ENCODE measurements at places on chromosomes 16 and 17. TPM values are rescaled to one million over a fixed set of nuclear protein-coding genes. Genes with fewer than 3 reads are reported as not detected.

- H3K4me1 ChIP-seq, result peaks cover 11% of the 10 kb centered on the region
- no peaks in the 10 kb centered on the region for H3K36me3 ChIP-seq
- H3K27ac ChIP-seq, result no peak overlapping the region
Observed at GRCh38 chr17:74389084-74389753, 21.9 kb downstream of the GPR142 start.

GRCh38 chr16:11263737-11264136 is 5.4 kb downstream of the TNP2 start:
- H3K4me3 ChIP-seq, result no peak overlapping the region
- H3K36me3 ChIP-seq, result no peaks in the 10 kb centered on the region
- no peak for DNase-seq
- no peak overlapping the region for H3K27ac ChIP-seq
- peaks cover 7% of the 10 kb centered on the region for H3K4me1 ChIP-seq

- H3K27me3 ChIP-seq, result no peaks in the 10 kb centered on the region
- H3K4me3 ChIP-seq, result no peak overlapping the region
- H3K4me1 ChIP-seq, result peaks cover 7% of the 10 kb centered on the region
- no peak overlapping the region for H3K27ac ChIP-seq
Observed at GRCh38 chr16:11639008-11639562, 29.2 kb upstream of the SNN start.

DNA sequence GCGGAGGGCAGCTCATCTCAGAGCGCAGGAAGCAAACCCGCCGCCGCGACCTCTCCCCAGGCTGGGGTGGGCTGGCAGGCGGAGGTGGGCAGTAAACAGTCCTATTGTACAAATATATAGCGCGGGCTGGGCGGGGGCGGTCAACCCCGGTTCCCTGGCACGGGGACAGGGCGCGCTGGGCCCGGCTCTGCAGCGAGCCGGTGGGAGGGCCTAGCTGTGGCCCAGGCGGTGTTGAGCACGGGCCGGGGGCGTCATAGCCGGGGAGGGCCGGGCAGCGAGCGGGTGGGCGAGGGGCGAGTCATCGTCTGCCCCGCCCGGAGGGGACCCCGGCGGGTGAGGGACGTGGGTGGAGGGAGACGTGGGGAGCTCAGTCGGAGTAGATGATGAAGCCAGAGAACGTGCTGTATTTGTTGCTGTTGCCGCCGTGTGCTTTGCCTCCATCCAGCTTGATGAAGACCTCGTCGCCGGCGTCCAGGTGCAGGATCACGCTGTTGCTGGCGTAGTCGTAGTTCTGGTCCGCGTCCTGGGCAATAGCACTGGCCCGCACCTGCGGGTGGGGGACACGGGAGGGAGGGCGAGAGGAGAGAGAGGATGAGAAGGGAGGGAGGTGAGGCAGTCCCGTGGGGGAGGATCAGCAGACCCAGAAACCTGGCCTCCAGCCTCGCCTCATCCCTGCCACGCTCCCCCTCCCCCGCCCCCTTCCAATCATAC is 8.1 kb downstream of the C1QL1 start:
- no peaks in the 10 kb centered on the region for H3K36me3 ChIP-seq
- H3K27me3 ChIP-seq, result no peaks in the 10 kb centered on the region
- peak overlapping the region; percentile 38 for H3K4me3 ChIP-seq
- H3K27ac ChIP-seq, result no peak overlapping the region
- H3K4me1 ChIP-seq, result peaks cover 6% of the 10 kb centered on the region

GRCh38 chr16:4801051-4801961 is 1.1 kb downstream of the ROGDI start:
- H3K36me3 ChIP-seq, result peaks cover 23% of the 10 kb centered on the region
- peak overlapping the region; percentile 53 for H3K27ac ChIP-seq
- DNase-seq, result no peak
- peak overlapping the region; percentile 81 for H3K4me3 ChIP-seq
- H3K27me3 ChIP-seq, result no peaks in the 10 kb centered on the region

GRCh38 chr16:11024333-11025053 is 80.1 kb downstream of the CLEC16A start:
- no peaks in the 10 kb centered on the region for H3K4me1 ChIP-seq
- no peaks in the 10 kb centered on the region for H3K27me3 ChIP-seq
- peaks cover 26% of the 10 kb centered on the region for H3K36me3 ChIP-seq
- no peak overlapping the region for H3K27ac ChIP-seq

- no peaks in the 10 kb centered on the region for H3K4me1 ChIP-seq
- H3K4me3 ChIP-seq, result no peak overlapping the region
- no peaks in the 10 kb centered on the region for H3K27me3 ChIP-seq
- DNase-seq, result no peak
- no peaks in the 10 kb centered on the region for H3K36me3 ChIP-seq
- H3K27ac ChIP-seq, result no peak overlapping the region
Observed at GRCh38 chr17:49985310-49985990, 9.6 kb downstream of the DLX3 start.

GRCh38 chr17:57995076-57995956 is 7.3 kb upstream of the VEZF1 start:
- H3K27me3 ChIP-seq, result no peaks in the 10 kb centered on the region
- no peaks in the 10 kb centered on the region for H3K36me3 ChIP-seq
- H3K4me1 ChIP-seq, result peaks cover 15% of the 10 kb centered on the region
- H3K27ac ChIP-seq, result no peak overlapping the region

DNA sequence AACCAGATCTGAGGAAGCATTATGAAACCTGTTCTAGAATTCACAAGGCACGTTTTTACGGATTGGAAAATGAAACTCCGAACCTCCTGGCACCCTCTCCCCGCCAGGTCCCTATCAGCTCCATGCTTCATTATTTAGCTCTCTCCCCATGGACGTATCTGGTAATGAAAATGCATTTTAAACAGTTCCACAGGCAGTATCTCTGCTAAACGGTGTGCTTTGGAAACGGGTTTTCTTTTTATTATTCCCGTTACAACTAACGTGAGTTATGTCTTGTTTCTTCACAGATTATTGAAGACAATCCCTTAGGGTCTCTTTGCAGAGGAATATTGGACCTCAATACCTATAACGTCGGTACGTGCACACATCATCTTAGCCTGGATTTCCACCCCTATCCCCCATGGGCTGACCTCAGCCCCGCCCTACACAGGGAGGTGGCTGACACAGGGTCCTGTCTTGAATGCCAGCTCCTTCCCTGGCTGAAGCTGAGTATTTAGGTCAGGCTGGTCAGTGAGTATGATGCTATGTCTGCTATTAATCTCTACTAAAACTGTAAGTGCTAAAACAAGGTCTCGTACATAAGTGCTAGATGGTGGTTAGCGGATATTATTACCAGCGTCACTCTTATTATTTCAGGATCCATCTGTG is 82.9 kb downstream of the SDR42E1 start:
- H3K36me3 ChIP-seq, result no peaks in the 10 kb centered on the region

GRCh38 chr16:85844786-85845185 is 45.3 kb downstream of the COX4I1 start:
- no peaks in the 10 kb centered on the region for H3K4me1 ChIP-seq
- H3K36me3 ChIP-seq, result no peaks in the 10 kb centered on the region
- no peak for DNase-seq
- no peaks in the 10 kb centered on the region for H3K27me3 ChIP-seq
- H3K27ac ChIP-seq, result no peak overlapping the region

DNA sequence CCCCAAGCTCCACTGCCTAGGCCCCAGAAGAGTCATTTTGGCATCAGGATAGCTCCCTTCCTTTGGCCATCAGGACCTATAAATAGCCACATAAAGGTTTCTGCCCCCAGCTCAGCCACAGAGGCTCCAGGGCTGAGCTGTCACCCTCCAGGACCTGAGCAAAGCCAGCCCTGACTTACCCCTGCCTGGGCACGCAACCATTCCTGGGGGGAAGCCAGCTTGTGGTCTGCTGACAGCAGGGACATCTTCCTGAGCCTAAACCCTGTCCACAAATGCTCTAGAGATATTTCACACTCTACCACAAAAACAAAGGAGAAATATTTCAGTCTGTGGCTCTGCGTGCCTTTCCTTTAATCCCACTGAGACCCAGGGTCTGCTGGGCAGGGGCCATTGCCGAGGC is 123.7 kb upstream of the CCL2 start:
- no peak overlapping the region for H3K4me3 ChIP-seq
- no peak overlapping the region for H3K27ac ChIP-seq
- no peaks in the 10 kb centered on the region for H3K27me3 ChIP-seq
- no peaks in the 10 kb centered on the region for H3K36me3 ChIP-seq
- DNase-seq, result no peak

GRCh38 chr17:28738680-28739384 is 5.0 kb upstream of the TRAF4 start:
- no peak overlapping the region for H3K4me3 ChIP-seq
- H3K36me3 ChIP-seq, result no peaks in the 10 kb centered on the region
- no peaks in the 10 kb centered on the region for H3K27me3 ChIP-seq
- H3K4me1 ChIP-seq, result peaks cover 12% of the 10 kb centered on the region
- no peak for DNase-seq

DNA sequence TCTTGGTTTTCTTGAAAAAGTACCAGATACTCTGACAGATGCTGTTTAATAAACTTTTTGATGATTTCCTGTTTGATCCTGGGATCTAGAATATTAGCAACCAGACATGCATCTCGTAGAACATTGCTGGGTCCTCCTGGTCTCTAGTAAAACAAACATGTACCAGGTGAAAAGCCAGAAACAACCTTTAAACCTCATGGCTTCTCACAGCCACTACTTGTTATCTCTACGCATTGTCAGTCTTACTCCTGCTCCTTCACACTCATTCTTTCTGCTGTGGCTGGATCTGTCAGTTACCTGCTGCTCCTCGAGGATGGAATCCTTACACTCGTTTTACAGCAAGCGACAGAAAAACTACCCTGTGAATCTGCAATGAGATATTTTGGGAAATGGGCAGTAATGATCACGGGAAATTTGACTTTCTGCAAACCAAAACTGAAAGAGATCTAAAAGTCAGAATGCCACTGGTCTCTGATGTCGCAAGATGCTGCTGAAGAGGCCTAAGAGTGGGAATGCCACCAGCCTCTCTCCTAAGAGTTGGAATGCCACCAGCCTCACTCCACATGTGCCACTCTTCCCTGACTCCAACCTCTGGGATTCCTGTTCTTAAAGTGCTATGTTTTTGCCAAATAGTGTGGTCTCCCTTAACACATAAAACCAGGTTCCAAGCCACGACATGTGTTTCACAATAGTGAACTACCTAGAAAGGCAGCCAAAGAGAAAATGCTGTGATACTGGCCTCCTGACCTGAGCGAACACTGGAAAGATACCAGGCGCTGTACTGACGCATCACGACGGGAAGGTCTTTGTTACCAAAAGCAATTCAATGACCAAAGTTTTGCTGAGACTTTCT is 86.3 kb downstream of the VPS53 start:
- H3K4me1 ChIP-seq, result peaks cover 7% of the 10 kb centered on the region
- H3K4me3 ChIP-seq, result no peak overlapping the region
- peaks cover 11% of the 10 kb centered on the region for H3K36me3 ChIP-seq
- DNase-seq, result no peak

DNA sequence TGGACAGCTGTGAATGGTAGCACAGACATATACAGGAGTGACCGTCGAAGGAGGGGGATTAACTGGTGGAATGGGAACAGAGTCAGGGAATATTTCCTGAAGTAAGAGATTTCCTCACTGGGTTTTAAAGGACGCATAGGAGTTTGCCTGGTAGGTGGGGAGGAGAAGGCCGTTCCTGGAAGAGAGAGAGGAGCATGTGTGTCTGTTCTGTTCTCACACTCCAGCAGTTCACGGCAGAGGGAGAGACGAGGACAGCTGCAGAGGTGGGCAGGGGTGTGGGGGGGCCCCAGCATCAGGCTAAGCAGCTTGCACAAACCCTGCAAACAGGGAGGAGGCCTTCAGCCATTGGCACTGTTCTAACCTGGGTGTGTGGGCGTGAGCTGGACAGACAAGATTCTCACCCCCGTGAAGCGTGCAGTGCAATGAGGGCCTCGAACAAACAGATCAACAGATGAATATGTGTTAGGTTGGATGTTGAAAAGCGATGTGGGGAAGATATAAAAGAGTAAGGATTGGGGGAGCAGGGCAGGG is 85.3 kb upstream of the GSE1 start:
- H3K27ac ChIP-seq, result no peak overlapping the region
- H3K4me3 ChIP-seq, result no peak overlapping the region
- DNase-seq, result no peak
- no peaks in the 10 kb centered on the region for H3K36me3 ChIP-seq
- no peaks in the 10 kb centered on the region for H3K27me3 ChIP-seq
- H3K4me1 ChIP-seq, result peaks cover 2% of the 10 kb centered on the region

DNA sequence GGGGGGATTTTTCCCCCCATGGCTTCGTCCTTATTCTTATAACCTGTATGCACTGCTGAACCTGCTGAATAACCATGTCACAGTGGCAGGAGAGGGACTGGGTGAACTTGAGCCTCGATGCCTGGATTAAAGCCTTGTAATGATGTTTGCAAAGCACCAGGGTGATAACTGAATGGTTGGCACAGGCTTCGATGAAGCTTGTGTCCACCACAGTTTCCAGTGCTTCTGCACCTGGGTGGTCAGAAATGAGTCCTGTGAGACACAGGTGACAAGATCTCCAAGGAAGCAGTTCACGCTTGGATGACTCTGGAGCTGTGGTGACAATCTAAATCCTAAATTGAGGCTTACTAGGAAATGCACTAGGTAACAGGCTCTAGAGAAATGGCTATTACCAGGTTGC is 729.3 kb downstream of the MAF start:
- H3K36me3 ChIP-seq, result no peaks in the 10 kb centered on the region
- H3K27me3 ChIP-seq, result no peaks in the 10 kb centered on the region
- no peak overlapping the region for H3K27ac ChIP-seq
- H3K4me3 ChIP-seq, result no peak overlapping the region

The SLFN13 gene
- 28.9 TPM for total RNA-seq

The FOXN1 gene
- not detected for total RNA-seq

The IL34 gene
- 55.6 TPM for total RNA-seq

The ZNF286A gene
- 7.6 TPM for total RNA-seq

The PTGES3L gene
- total RNA-seq, result 1.5 TPM

The ZNF174 gene
- total RNA-seq, result 5.4 TPM

The PRKCA gene
- total RNA-seq, result 9.1 TPM

The CCDC144A gene
- 36.3 TPM for total RNA-seq

The GDPD1 gene
- total RNA-seq, result 1.8 TPM

The OTOP2 gene
- not detected for total RNA-seq

The FBXO39 gene
- total RNA-seq, result not detected

The SAP30BP gene
- 65.1 TPM for total RNA-seq

The AXIN2 gene
- total RNA-seq, result 24.9 TPM

The ZG16B gene
- total RNA-seq, result not detected

The SRP68 gene
- 19.1 TPM for total RNA-seq

The ARHGAP44 gene
- 7.3 TPM for total RNA-seq
